ENCODE measurements at places on chromosomes 12 and 14.

DNA sequence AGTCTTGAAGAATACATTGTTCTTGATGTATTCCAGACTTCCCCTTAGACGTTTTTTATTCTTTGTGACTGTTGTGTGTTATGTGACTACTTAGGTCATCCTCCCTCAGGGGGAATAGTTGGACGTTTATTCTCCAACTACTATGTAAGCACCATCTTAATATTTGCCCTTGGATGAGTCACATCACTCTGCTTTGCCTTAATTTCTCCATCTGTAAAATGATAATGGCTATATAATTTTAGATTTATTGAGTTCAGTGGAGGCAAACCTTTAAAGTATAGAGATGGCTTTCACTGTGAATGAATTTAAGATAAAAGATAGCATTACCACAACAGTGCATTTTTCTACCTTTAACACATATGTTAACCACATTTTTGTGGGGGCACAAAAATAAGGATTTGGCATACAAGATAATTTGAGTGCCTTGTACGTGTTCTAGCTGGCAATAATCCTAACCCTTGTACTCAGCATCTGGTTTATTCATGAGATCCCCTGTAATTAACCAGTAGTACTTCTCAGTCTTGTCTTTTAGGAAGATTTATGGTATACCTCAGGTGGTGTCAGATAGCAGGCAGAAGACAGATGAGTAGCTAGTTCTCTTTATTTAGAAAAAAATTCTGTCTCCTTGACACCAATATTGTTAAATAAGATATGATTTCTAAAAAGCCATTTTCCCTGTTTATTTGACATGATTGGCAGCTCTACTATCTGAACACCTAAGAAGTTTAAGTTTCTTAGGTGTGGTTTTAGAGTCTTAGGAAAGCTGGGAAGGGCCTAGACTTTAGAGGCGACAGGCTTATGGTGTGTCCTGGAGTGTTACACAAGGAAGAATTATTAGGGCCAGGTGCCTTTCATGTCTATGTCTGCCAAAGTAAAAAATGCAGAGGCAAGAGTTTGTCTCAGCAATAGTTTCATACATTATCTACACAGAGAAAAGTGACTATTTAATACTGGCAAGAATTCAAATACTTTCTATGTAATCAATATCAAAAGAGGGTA, 152.3 kb downstream of the RAD51B start:
- DNase-seq, result no peak

- peak; percentile 79 for DNase-seq
Measured at GRCh38 chr12:75690296-75690955, 179.0 kb upstream of the KRR1 start.

DNA sequence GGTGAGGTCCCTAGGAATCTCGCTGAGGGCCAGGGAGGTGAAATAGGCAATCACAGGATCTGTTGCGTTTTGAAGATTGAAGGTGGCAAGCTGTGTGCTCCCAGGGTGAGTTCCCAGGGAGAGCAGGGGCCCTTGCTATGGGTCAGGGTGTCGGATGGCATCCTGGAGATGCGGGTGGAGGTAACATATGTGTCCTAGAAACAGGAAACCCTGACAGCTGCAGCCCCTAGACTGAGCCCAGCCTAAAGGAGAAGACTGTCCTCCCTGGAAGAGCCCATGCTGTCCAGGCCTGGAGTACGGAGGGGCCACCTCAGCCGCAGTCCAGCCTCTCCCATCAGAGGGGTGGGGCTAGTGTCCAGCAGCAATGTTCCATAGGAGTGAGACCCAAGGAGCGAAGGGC, 194.2 kb downstream of the NTF3 start:
- no peak for DNase-seq

- no peak for DNase-seq
Measured at GRCh38 chr12:52903855-52904508, 894 bp downstream of the KRT8 start.

- no peak for DNase-seq
Measured at GRCh38 chr12:75795125-75795524, 236.5 kb downstream of the PHLDA1 start.

- DNase-seq, result no peak
Measured at GRCh38 chr12:14927267-14927666, 11.1 kb downstream of the ERP27 start.

GRCh38 chr12:122878780-122879612, 16.9 kb downstream of the VPS37B start:
- no peak for DNase-seq

- no peak for DNase-seq
Measured at GRCh38 chr12:76764856-76765255, 941 bp downstream of the ZDHHC17 start.

DNA sequence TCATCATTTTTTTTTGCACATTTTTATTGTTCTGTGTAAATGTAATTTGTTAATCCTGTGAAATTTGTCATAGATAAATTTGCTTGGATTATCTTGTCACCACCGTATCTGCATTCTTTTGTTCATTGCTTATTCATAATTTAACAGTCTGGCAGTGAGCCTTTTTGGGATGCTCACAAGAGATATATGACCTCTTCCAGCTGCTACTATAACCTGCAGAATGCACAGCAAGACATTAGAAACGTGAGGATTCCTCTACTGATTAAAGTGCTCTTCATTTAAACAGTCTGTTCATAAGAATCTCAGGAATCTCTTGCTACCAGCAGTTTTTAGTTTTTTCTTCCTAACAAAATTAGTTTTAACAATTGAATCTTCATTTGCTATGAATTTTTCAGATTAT, 9.1 kb downstream of the NPAS3 start:
- no peak for DNase-seq

DNA sequence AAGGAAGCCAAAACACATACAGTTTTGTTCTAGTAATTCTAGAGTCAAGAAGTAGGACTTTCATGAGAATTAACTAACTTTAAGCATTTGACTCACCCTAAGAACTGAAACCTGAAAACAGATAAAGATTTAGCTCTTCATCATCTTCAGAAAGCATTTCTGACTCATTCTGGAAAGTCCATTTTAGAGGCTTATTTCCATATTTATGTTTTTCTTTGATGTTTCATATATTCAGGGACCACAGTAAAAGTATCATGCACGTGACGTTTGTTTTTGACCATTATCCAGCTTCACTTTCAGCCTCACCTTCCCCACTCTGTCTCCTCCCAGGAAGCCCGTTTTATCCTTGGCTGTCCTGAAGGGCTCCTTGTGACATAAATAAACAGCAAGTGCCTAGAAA, 79.2 kb downstream of the MDGA2 start:
- no peak for DNase-seq

- DNase-seq, result no peak
Measured at GRCh38 chr12:77047341-77048109, 17.8 kb downstream of the E2F7 start.

DNA sequence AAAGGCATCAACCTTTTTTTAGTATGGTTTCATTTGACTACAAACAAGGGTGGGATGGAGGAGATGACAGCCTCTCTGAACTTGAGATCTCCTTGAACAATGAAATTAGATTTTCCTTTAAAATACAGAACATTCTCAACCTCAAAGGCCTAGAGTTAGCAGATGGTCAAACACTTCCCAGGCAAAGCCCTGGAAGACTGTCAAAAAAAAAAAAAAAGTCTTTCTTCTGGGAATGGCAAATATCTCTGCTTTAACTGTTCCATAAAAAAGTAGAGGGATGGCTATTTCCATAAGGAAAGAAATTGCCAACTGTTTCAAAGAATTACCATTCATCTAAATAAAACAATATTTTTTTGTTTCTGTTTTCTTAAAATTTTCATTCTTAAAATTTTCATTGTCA, 870.8 kb downstream of the GALC start:
- no peak for DNase-seq

GRCh38 chr12:124823272-124823970, 40.2 kb downstream of the SCARB1 start:
- DNase-seq, result no peak

DNA sequence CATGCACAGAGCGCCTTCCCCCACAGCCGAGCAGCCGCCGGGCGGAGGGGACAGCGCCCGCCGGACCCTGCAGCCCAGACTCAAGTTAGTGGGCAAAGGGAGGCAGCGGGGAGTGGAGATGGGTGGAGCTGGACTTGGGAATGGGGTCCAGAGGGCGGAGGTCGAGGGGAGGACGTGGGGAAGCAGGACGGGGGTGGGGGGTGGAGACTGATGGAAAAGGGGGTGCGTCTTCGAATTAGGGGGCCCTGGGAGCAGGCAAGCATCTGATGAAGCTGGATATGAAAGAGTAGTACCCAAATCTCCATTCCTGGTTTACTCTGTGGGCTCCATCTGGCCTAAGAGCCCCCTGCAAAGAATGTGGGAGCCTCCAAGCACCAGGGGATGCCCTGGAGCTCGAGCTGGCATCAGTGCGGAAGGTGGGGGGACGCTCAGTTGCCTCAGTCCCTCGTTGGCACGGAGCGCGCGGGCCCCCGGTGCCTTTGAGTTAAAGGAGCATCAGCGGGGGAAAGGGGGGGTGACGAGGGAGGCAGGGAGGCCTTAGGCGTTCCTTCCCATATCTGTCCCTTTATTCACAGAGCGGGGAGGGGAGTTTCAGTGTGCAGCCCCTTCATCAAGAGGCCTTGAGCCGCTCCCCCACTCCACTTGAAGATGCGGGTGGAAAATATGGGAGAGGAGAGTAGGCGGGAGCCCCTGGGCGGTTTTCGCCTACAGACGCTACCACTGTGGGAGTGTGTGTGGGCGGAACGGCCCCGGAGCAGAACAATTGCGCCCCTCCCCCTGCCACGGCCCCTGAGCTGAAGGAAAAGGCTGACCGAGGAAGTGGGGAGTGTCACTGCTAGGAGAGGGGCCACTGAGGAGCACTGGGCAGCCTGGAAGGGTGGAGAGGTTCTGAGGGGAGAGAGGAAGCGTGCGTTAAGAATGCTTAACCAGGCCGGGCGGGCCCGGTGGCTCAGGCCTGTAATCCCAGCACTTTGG, 644 bp downstream of the NAB2 start:
- no peak for DNase-seq

- no peak for DNase-seq
Measured at GRCh38 chr14:74415115-74415437, 10.9 kb downstream of the SYNDIG1L start.

- DNase-seq, result no peak
Measured at GRCh38 chr12:67154901-67155300, 114.3 kb upstream of the CAND1 start.

GRCh38 chr14:36580141-36580855, 2.1 kb downstream of the NKX2-8 start:
- no peak for DNase-seq

DNA sequence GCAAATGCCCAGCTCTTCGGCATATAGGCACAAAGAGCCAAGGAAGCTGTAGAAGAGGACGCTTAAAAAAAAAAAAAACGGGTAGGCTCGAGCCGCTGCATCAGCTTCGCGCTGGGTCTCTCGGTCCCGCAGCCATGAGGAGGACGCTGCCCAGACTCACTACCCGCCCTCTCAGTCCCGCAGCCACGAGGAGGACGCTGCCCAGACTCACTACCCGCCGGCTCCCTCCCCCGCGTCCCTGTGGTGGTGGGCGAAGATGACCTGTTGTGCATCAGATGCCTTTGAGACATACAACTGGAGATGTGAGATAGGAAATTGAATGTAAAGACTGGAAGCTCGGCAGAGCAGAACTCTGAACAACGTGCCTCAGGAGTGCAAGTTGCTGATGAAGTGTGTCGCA, 11.4 kb upstream of the SPSB2 start:
- DNase-seq, result no peak

- DNase-seq, result no peak
Measured at GRCh38 chr12:25069224-25069623, 120.3 kb upstream of the BCAT1 start.

GRCh38 chr12:107635139-107635538, 50.5 kb upstream of the PWP1 start:
- DNase-seq, result no peak

DNA sequence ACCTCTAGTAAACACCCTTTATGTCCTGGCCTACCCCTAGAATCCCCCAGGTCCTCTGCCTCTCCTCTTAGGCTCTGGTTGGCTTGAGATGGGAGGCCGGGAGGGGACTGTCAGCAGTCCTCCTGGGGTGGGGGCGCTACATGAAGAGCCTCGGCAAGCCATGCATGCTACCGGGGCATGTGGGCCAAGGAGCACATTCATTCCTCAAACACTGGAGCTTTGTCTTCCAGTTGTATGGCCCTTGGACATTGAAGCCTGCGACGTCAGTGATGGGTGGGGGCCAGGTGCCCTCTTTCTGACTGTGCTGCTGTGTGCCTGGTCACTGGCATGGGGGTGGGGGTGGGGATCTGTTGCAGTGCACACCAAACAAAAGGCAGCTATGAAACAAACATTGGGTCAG, 15.8 kb upstream of the CELA1 start:
- no peak for DNase-seq

DNA sequence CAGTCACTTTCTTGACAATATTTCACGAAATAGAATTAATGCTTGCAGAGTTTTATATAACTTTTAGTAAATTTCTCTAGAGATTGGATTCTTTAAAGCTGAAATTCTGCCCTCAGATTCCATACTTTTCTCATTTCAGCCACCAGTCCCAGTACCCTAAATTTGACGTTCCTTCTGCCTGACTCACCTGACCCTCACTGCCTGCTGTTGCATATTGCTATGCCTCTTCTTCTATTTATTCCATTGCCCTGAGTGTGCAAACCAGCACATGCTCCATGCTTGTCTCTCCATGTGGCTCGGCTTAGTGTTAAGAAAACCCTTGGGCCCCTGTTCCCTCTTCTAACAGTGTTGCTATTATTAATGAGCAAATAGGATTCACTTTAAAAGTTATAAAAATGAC, 533.3 kb downstream of the LRFN5 start:
- no peak for DNase-seq

- DNase-seq, result no peak
Measured at GRCh38 chr14:100109594-100109955, 44.4 kb downstream of the EVL start.

DNA sequence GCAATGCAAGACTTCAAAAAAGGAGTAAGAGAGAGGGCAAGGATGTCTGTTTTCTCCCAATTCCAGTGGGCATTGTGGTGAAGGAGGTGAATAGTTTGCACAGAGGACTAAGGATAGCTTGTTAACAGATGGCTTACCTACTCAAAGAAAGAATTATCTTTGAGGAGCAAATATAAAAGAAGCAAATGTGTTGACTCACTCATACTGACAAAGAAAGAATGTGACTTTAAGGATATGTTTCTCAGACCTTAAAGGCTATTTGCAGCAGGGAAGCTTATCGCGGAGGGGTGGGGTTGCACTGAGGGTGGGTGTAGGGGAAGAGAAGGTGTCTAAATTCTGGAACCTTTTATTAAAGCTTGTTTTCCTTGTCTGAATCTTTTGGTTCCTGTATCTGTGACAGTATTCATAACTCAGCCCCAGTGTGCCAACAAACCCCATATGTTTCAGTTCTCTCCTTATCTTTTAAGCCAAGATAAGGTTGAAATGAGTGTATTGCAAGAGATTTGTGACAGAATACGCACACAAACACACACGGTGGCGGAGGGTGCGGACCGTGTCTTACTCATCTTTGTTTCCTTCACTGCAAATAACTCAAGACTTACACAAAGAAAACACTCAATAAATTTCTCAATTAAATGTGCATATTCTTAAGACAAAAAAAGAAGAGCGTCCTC, 146.4 kb upstream of the ARID2 start:
- DNase-seq, result no peak

- DNase-seq, result no peak
Measured at GRCh38 chr12:107304588-107305532, 211.5 kb upstream of the CRY1 start.
